ENCODE measurements at places on chromosomes 2 and 18.

GRCh38 chr2:109080109-109080508 lies 48.9 kb upstream of the SH3RF3 start:
- no peak for DNase-seq

DNA sequence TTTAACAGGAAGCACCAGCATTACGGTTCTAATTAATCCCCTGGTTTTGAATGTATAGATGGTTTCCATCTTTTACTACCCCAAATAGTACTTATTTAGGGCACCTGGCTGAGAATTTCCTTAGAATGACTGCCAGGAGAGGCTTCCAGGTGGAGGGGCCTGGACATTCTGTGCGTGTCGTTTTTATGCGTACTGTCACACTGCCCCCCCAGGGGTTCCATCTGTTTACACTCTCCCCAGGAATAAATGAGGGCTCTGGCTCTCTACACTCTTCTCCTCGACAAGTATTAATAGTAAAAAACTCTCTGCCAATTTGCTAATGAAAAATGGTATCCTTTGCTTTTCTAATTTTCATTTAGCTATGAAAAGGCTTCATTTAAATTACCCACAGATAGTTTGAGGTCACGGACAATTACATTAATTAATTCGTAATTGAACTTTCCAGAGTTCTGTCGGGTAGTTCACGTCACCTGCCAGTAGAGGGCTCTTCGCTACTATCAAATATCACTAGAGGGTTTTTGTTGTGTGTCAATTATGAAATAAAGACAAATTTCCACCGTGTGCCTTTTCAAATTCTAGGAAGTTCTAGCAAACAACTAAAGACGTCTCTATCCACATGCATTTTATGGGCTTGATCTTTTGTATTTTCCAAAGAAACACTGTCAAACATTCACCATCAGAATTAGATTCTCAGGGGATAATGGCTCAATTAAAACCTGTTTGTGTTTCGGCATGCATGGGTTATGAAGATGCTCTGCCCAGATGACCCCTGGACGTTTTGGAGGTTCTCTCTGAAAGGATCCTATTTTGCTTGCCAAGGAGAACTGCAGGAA lies 88.8 kb upstream of the ASB18 start:
- DNase-seq, result peak; percentile 70

DNA sequence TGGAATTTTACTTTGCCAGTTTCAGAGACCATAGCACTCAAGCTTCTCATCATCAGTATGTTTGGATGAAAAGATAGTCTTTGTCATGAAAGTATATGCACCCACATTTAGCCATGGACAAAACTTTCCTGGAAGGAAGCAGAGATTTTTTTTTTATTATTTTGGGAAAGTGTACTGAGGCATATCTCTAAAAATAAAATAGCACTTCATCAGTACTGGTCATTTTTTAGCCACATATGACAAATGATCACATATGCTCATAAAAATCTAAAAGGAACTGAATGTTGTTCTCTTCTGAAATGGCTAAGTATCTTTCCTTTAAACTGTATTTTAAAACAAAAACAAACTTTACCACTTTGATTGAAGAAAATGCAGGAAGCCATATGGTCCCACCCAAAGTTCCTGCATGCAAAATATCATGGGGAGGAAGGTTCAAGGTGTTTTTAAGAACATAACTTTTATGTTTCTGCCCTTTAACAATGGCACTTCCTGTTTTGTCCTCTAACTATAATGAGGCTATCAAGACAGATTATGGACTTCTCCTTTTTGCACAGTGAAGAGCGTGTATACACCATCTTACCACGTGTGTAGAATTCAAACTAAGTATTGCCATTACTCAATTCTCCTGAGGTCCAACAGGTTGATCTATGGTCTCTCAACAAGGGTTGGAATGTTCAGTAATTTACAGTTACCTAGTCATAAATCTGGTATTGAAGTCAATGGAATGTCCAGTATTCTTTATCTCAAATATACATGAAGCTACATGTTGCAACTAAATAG lies 77.1 kb upstream of the SLC39A10 start:
- DNase-seq, result no peak

DNA sequence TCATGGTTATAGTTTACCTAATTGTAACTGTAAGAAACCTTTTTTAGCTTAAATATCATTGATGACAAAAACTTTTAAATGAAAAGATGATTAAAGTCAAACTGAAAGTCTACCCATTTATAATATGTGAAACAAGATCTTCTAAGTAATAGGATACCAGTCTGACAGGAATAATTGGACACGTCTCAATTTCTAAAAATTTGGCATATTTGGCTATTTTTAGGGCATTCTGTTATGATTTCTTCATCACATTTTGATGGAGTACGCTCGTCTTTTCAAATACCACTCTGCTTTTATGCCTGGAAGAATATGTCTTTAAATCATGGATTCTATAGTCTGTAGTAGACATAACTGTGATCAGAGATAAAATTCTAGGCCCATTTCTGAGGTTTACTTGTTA lies 1.3 kb downstream of the R3HDM1 start:
- no peak for DNase-seq

GRCh38 chr2:168039881-168040280 lies 207.5 kb downstream of the STK39 start:
- DNase-seq, result no peak

GRCh38 chr2:40130251-40130994 lies 321.5 kb downstream of the SLC8A1 start:
- DNase-seq, result no peak

DNA sequence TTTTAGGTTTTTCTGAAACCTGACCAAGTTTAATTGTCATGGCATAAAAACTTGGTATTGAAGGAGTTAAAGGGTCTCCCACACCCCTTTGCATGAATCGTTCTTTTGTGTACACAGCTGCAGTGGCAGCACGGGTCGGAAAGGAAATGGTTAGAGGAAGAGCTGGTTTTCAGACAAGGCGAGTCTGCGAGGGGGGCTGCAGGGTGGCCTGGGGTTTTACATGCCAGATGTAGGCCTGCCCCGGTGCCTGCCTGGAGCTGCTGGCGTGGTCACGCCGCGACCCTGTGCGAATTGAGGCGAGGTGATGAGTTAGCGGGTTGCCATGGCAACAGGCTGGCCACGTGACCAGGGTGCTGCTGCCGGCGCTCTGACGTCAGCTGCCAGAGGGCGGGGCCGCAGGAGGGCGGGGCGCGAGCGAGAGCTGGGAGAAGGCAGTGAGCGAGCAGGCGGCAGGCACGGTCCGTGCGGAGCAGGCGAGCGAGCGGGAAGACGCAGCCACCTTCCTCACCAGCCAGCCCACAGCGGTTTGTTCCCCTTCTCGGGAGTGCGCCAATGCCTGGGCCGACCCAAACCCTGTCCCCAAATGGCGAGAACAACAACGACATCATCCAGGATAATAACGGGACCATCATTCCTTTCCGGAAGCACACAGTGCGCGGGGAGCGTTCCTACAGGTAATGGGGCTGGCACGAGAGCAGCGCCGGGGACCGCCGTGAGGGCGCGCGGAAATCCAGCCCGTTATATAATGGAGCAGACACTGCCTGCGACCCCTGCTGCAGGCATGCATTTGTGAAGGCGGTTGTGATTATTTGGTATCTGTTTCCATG lies at the start of gene MAPRE2:
Gene MAPRE2, plus strand, starts transcription at position 426 of the 827 bp plus-strand sequence. Its CDS starts 127 bp downstream, at position 553.
- DNase-seq, result peak; percentile 99

GRCh38 chr2:170711774-170712652 lies 3.1 kb upstream of the SP5 start:
- no peak for DNase-seq

- DNase-seq, result no peak
Observed at GRCh38 chr2:58616961-58617360, 375.8 kb upstream of the FANCL start.

GRCh38 chr2:111165084-111165483 lies 44.4 kb downstream of the BCL2L11 start:
- DNase-seq, result no peak

DNA sequence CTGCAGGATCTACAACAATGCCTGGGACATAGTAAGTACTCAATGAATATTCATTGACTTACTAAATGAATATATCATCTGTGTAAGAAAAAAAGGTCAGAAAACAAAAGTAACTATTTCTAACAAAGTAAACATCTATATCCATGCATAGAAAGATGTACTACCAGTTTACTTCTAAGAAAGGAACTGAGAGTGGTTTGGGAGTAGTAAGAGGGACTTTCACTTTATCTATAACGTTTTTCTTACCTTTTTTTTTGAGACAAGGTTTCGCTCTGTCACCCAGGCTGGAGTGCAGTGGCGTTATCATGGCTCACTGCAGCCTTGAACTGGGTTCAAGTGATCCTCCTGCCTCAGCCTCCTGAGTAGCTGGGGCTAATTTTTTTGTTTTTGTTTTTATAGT lies 25.7 kb downstream of the DHX57 start:
- no peak for DNase-seq

DNA sequence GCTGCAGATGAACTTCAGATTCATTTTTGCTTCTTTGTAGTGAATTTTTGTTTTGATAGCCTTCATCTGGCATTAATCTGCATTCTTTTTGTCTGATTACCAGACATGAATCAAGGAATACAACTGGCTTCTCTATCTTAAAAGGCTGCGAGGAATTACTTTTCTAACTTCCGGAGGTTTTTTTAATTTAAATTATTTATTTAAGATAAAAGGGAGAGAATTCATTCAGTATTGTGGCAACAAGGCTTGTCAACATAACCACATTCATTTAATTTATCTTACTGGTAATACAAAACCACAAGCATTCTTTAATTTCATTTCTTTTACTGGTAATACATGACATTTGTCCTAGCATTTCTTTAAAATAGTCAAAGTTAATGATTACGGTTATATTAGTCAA lies 36.0 kb downstream of the CSRNP3 start:
- DNase-seq, result no peak

DNA sequence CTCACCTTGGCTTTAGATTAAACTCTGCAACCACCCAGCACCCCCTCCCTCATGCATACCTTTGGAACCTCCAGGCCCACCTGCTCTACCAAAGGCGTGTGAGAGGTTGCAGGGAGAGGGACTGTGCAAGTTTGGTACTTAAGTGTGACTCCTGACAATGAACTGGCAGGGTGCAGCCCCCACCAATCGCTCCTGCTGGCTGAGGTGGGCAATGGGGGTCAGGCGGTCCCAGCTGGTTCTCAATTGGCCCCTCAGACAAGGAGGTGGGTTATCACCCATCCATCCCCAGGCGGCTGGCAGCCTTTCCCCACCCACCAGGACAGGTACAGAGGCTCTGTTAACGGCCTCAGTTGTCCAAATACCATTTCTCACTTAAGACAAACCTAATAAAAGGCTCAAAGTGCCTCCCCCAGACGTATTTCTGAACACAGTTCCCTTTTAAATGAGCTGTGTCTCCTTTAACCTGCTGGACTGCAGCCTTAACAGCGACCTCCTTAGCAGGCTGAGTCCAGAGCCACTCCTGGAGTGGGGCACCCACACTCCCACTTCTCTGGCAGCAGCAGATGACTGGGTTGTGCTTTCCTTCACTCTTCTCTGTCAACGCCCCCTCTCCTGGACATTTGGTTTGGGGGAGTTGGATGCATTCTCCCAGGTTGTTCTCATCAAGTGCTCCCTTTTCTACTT lies 169.2 kb upstream of the SMAD2 start:
- no peak for DNase-seq

- no peak for DNase-seq
Observed at GRCh38 chr2:136055929-136056688, 61.8 kb downstream of the CXCR4 start.

DNA sequence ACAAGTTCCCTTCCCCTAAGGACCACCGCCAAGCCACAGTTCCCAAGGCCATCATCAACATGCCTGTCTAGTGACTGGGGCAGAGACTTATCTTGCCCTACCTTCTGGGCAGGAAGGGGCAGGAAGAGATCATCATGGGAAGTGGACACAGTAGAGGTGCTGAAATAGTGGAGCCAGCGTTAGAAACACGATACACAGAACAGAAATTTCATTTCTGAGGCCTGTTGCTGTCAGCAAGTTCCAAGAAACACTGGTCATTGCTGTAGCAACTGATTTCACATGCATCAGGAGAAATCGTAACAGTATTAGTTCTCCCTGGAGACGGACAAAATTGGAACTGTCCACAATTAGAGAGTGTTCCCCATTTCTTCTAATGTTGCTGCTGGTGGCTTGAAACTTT lies 83.0 kb downstream of the COLEC12 start:
- no peak for DNase-seq

DNA sequence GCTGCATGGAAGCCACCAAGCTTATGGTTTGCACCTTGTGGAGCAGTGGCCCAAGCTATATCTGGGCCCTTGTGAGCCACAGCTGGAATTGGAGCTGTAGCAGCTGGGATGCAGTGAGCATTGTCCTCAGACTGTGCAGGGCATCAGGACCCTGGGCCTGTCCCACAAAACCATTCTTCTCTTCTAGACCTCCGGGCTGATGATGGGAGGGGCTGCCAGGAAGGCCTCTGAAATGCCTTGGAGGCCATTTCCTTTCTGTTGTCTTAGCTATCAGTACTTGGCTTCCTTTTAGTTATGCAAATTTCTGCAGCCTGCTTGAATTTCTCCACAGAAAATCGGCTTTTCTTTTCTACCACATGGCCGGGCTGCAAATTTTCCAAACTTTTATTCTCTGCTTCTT lies 46.4 kb upstream of the CSRNP3 start:
- no peak for DNase-seq

GRCh38 chr18:42860011-42860410 lies 255.5 kb downstream of the RIT2 start:
- no peak for DNase-seq

DNA sequence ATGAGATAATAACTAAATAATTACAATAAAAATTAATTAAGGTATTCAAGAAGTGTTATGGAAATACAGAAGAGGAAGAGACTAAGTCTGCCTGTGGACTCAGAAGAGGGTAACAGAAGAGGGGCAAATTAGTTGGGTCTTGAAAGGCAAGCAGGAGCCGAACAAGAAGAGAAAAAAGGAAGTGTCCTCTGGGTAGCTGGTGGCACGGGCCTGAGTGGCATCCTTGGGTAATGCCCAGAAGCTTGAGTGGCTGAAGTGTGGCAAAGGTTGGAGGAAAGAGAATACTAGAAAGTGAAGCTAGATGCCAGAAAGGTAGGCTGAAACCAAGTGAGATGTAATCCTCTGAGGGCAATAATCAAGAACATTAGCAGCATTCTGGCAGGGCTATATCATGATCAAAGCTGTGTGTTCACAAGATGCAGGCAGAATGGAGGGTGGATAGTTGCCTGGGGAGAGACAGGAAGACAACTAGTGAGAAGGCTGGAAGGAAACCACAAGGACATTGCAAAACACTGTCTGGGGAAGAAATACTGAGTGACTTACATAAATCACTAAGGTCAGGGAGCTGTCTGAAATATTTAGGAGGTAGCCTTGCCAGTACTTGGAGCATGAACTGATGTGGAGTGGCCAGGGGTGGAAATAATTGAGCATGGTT lies 16.2 kb downstream of the DOCK10 start:
- no peak for DNase-seq

DNA sequence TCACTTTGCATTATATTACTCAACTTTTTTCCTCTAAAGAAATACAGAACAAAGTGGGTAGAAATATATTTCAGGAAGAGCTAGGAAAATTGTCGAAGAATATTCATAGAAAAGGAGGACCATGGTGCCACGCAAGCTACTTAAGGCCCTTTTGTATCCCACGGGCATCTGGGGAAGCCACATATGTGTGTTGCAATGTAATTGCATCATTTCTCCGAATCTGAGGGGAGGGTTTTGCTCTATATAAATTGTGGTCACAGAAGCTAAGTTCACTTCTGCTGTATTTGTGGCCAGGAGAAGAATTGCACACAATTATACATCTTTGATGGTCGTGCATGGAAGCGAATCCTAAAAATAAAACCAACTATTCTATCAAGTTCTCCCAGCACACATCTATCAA lies 360.3 kb downstream of the IRS1 start:
- DNase-seq, result no peak

Measured in trophoblast cell (in vitro differentiated cells and primary cell).